ENCODE measurements at places on chromosomes 3 and 15.

- no peak for DNase-seq
Measured at GRCh38 chr3:15385901-15386653, 41.3 kb downstream of the METTL6 start.

GRCh38 chr15:89426500-89426899, 69.9 kb downstream of the RHCG start:
- DNase-seq = no peak

DNA sequence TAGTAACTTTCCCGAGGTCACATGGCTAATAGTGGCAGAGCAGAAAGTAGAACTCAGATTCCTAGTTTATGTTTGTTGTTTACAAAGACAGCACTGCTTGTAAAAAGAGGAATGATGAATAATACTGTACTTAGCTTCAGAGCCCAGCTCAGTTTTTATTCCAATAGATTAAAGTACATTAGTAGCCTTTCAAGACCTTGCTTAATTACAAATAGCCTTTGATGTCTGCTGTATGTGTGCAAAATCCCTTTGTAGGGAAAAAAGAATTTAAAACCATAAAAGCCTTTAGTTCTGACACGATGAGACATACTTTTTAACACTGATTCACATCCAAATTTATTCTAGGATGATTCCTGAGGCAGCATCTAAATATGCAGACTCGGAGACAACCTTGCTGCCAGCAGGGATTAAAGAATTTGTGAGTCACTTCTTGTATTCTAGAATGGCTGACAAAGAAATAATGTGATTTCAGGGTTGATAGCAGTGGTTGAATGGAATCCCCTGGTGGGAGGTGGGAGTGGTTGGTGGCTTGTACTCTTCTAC, 324.2 kb upstream of the TGFBR2 start:
- DNase-seq = peak; percentile 97

- peak; percentile 46 for DNase-seq
Measured at GRCh38 chr3:178385280-178385952, 150.8 kb upstream of the KCNMB2 start.

DNA sequence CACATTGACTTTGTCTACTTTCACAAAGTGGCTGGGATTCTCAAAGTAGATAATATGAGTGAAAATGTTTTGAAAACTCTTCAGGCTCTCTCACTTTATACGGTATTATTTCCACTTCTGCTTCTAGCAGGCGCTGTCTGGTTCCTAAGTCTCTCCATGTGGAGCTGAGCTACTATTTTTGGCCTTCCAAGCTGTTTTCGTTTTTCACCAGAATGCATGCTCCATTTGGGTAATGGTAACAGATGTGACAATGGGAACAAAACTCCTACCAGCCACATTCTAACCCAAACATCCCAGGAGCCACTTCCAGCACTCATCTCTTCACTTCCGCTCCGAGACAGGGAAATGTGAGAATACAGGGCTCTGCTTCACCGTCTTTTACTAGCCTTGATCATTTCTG, 586.7 kb downstream of the NTRK3 start:
- DNase-seq = no peak

DNA sequence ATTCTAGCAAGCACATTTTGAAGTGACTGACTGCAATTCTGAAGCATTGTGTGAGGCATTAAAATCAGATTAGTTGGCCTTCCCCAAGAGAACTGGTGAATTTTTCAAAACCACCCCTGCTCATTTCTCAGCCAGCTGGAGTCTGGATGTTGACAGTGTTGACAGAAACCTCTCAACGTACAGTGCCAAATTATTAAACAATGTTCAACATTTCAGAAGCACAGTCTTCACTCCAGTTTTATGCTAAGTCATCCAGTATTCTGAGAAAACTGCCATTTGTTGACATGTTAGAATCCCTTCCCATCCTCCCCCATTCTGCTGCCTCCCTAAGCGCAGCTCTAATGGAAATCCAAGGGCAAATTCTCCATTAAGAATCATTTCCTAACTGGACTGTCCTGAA, 369.3 kb upstream of the TRIM42 start:
- no peak for DNase-seq

- DNase-seq = no peak
Measured at GRCh38 chr3:196192036-196192523, 19.1 kb downstream of the ZDHHC19 start.

GRCh38 chr3:112514527-112515128, 15.4 kb upstream of the BTLA start:
- DNase-seq = no peak

- peak; percentile 80 for DNase-seq
Measured at GRCh38 chr3:128112357-128112968, 11.1 kb downstream of the RUVBL1 start.

DNA sequence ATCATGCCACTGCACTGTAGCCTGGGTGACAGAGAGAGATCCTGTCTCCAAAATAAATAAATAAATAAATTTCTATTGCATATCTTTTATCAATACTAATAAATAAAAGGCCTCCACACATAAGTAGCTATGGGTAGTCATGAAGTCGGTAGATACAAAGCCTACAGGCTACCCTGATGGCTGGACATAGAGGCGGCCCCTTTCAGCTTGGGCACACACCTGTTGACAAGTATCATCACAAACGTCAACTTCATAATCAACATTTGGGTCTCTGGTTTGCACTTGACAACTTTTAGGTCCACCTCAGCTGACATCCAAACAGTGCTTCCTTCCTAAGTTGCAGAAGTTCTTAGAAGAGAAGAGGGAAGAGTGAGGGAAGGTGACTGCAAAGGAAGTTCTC, 53.4 kb downstream of the ITGA11 start:
- DNase-seq = no peak

- peak; percentile 8 for DNase-seq
Measured at GRCh38 chr3:138381950-138382715, 33.8 kb downstream of the MRAS start.

GRCh38 chr3:192879346-192880031, 38.2 kb downstream of the MB21D2 start:
- DNase-seq = peak; percentile 99

DNA sequence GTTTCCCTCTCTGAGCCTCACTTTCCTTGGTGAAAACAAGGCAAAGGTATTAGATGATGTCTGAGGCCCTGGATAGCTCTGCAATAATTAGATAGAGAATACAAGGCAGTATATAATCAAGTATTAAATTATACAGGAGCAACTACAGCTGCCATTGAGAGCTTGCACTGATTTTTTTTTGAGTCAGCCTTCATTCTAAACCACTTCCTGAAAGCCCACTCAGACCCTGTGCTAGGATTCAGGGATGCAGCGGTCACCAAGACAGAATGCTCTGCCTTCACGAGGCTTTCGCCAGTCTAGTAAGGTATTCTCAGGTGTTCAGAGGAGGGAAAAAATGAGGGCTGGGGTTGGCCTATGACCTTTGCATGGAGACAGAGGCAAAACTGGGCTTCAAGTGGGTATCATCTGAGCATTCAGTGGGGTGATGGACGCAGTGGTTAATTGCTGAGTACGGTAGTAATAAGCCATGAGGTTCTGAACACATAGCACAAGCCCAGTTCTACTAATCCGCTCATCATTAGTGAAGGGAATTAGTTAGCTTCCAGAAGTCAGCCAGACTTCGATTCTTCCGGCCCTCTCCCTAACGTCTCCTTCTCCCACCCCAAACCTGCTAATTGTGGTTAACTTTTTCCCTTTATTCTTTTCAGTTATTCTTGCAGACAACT, 3.6 kb downstream of the VGLL4 start:
- DNase-seq = peak; percentile 41

DNA sequence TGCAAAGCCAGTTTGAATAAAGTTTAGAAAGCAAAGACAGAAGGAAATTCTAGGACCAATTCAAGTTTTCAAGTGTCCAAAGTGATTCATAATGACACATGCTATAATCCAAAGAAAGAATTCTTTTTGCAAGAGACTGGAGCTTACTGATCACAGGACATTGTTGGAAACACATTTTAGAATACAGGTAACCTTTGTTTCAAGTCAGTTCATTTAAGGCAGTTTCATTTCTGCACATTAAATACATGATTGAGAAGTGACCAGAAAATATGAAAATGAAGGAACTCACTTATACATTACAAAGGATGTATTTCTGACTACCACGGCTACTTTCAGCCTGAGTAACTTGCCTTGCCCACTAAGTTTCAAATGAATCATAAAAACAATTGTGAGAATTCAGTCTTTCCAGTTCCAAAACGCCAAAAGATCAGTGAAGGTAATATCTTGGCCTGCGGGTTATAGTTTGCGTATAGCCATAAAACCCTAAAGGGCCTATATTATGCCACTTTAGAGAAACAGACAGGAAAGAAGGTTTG, 48.7 kb downstream of the PRICKLE2 start:
- DNase-seq = peak; percentile 36

DNA sequence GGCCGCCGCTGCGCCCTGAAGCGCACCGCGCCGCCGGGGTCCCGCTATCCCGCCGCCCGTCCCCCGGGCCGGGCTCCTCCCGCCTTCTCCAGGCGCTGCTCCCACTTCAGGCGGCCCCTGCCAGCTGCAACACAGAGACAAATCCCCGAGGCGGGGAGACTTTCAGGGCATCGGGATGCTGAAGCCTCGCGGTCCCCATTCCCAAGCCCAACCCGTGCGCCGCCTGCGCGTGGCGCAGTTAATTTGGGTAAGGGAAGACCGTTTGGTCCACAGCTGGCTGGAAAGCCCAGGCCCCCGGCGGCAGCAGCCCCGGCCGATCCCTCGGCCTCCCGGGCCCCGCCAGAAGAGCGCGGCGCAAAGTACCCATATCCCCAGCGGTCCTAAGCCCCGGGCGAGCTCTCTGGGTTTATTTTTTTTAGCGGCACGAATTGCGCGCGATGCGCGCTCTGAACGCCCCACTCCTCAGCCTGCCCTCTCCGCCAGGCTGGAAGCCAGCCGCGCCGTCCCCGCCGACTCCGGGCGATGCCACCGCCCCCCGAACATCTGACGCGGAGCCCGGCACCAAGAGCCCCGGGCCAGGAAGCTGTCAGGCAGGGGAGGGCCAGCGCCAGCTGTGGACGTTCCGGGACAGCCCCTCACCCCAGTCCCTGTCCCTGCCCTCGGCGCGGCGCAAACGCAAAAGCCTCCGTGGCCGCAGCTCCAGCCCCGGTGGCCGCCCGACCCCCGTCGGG, 517 bp downstream of the FBN1 start:
- DNase-seq = peak; percentile 53

- DNase-seq = no peak
Measured at GRCh38 chr3:141863491-141863890, 13.0 kb upstream of the ATP1B3 start.

- peak; percentile 65 for DNase-seq
Measured at GRCh38 chr15:87871731-87872320, 384.7 kb downstream of the NTRK3 start.

DNA sequence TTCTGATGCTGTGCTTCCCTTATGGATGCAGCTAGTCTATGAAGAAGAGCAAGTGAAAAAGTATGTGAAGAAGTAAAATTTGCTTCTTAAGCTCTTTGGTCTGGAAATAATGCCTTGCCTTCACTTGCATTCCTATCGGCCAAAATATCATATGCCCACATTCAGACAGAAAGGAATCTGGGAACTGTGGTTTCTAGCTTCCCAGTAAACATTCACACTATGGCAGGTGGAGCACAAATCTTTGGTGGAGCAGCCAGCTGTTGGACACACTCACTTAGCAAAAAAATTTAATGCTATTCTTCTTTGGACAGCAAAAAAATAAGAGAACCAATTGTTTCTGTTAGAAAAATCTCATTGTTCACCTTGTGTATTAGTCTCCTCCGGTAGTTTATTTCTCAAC, 12.3 kb upstream of the COL6A6 start:
- DNase-seq = no peak

GRCh38 chr3:186185194-186185787, 76.4 kb upstream of the ETV5 start:
- DNase-seq = no peak

- no peak for DNase-seq
Measured at GRCh38 chr15:57348081-57348480, 28.2 kb upstream of the CGNL1 start.

GRCh38 chr3:186166491-186167288, 57.8 kb upstream of the ETV5 start:
- no peak for DNase-seq

DNA sequence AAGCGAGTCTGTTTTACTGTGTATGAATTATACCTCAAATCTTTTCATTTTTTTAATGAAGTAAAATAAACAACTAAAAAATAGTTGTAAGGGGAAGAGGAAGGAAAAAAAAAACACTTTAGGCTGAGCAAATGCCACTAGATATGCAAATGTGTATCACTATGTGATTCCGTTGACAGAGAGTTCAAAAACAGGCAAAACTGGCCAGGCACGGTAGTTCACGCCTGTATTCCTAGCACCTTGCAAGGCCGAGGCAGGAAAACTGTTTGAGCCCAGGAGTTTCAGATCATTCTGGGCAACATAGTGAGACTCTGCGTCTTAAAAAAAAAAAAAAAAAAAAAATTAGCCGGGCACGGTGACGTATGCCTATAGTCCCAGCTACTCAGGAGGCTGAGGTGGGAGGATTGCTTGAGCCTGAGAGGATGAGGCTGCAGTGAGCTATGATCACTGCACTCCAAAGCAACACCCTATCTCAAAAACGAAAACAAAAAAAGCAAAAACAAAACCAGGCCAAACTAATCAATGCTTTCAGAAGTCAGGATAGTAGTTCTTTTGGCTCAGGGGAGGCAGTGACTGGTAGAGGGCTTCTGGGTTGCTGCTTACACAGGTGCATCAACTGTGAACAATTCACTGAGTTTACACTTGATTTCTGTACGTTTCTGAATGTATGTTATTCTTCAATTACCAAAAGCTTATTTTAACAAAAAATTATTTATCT, 7.4 kb downstream of the PRC1 start:
- no peak for DNase-seq

DNA sequence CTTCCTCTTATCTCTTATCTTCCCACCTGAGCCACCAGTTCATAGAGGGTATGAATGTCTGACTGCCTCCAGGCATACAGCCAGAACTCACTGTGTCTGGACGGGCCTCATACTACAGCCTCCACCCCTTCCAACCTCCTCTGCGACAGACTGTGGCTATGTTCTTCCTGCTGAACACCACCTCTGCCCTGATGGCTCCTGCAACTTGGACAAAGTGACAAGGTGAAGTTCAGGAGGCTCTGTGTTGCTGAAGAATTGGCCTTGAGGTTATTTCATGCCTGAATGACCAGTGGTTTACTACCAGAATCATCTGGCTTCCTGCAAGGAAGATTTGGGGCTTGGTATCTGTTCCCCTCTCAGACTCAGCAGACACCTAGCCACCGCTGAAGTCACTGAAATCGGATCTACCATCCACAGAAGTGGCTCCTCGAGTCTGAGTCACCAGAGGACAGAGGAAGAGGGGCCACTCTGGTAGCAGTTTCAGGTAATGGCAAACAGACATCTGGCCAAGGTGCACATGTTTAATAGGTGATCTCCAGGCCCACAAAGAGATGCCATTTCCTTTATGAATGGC, 14.2 kb upstream of the ULK3 start:
- DNase-seq = no peak

- no peak for DNase-seq
Measured at GRCh38 chr3:90041995-90042394, 934.6 kb downstream of the EPHA3 start.

- peak; percentile 44 for DNase-seq
Measured at GRCh38 chr3:194488055-194488742, 1.4 kb upstream of the ATP13A3 start.

Measured in fibroblast of skin of abdomen (primary cell).